ENCODE measurements at places on chromosomes 2 and 18. TPM values are rescaled to one million over a fixed set of nuclear protein-coding genes. Genes with fewer than 3 reads are reported as not detected.

The EFHD1 gene
- total RNA-seq, result 1.7 TPM

The TTR gene
- not detected for total RNA-seq

- DNase-seq, result peak; percentile 36
Observed at GRCh38 chr18:36634573-36635216, 194.1 kb downstream of the TPGS2 start.

GRCh38 chr2:218422403-218423086 lies 3.6 kb downstream of the VIL1 start:
- no peak for DNase-seq

The ANKRD36C gene
- total RNA-seq, result 7.1 TPM

DNA sequence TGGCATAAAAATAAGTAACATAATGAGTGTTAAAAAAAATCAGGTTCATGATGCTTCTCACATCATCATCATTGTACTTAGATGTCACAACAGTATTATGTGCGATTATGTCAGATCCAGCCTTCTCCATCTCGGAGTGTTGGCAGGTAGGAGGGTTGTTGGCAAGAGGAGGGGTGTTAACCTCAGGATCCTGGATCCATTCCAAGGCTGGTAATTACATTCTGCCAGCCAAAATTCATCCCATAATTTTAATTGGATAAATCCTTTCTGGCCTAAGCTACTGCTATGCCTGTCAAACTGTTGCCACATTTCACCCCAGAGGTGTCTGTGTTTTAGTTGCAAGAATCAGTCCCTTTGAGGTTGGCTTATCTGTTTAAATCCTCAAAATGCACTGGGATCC lies 891 bp upstream of the FTCDNL1 start:
- no peak for DNase-seq

The NT5C1B gene
- not detected for total RNA-seq

DNA sequence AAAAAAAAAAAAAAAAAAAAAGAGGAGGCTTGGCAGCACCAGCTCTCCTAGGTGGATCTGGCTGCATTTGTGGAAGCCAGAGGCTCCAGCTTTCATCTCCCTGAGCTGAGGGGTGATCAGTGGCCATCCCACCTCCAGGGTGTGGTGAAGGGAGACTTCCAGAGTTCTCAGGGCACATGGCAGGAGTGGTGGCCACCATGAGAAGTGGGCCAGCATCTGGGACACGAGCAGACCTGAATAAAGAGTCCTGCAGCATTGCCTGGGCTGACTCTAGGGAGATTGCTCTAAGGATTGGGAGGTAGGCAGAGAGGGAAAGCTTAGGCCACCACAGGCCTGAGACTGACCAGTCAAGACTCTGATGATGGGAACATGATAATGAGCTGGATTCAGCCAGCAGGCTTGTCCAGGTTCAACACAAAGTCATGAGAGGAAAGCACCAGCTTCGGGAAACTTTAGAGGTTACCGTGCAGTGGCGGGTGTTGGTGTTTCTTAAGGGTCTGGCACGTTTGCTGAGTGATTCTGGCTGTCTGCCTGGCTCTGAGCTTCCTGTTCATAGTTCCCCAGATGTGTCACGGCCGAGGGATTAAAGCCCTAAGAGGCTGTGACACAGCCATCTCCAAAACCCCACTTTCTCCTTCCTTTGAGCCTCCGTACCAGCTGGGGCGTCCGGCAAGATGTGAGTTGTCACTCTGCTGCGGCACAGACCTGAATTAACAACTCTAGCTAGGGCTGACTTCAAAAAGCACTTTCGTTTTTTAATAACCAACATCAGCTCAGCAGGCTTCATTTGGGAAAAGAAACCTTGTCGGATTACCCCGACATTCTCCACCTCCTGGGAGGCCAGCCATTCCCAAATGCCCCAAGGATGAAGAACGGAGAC lies 38.3 kb upstream of the IL1R1 start:
- peak; percentile 95 for DNase-seq

The WDR43 gene
- 32.3 TPM for total RNA-seq

DNA sequence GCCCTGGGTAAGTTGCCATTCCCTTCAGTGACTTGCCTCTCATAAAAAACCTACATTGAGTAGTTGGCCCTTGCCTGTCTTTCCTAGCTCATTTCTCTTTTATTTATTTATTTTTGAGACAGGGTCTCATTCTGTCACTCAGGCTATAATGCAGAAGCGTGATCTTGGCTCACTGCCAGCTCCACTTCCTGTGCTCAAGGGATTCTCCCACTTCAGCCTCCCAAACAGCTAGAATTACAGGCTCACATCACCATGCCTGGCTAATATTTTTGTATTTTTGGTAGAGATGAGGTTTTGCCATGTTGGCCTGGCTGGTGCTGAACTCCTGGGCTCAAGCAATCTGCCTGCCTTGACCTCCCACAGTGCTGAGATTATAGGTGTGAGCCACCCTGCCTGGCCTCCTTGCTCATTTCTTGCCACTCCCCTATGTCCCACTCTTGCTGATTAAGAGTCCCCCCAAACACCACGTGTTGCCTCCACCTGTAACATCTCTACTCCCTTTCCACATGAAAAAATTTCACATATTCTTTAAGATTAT lies 12.6 kb downstream of the EVA1A start:
- DNase-seq, result peak; percentile 47

- no peak for DNase-seq
Observed at GRCh38 chr18:3924455-3924854, 474.5 kb downstream of the TGIF1 start.

The NDC80 gene
- total RNA-seq, result 65.8 TPM

The NLRC4 gene
- not detected for total RNA-seq

The VIL1 gene
- total RNA-seq, result not detected

GRCh38 chr18:56358608-56359280 lies 279.6 kb downstream of the TXNL1 start:
- DNase-seq, result peak; percentile 9

The GNAL gene
- 0.15 TPM for total RNA-seq

DNA sequence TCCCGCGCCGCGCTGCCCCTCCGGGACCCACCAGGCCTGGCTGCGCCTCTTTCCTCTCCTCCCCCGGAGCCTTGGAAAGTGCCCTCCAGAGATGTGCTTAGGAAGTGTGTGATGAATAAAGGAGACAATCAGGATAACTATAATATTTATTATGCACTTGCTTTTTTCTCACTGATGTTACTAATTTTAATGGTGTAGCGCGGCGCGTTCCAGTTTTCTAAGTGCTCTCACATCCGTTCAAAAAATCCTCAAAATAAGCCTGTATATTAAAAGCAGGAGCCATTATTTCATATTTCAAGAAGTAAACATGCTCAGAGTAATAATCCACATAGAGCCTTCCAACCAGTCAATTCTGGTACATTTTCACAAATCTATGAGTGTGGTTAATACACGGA lies 941 bp upstream of the MPPE1 start:
- DNase-seq, result no peak

GRCh38 chr18:74645679-74646078 lies 48.0 kb downstream of the ZNF407 start:
- no peak for DNase-seq

The THOC1 gene
- total RNA-seq, result 38.9 TPM

Data from M059J (cell line).